ENCODE measurements at places on chromosomes 12 and 14.

DNA sequence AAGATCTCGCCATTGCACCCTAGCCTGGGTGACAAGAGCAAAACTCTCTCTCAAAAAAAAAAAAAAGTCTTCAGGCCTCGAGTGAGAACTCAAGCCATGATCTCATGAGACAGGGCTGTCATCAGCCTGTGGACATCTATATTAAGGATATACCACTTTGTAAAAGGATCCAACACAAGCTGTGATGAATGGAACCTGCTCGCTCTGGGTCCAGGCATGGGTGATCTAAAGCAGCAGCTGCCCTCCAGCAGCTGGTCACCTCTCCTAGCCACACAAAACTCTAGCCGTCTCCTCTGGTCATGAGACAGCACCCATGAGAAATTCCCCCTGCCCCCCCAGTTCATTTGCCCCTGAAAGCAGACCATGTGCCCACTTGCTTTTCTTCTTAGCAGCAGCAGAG is 19.1 kb upstream of the DGLUCY start:
- no peak for DNase-seq

DNA sequence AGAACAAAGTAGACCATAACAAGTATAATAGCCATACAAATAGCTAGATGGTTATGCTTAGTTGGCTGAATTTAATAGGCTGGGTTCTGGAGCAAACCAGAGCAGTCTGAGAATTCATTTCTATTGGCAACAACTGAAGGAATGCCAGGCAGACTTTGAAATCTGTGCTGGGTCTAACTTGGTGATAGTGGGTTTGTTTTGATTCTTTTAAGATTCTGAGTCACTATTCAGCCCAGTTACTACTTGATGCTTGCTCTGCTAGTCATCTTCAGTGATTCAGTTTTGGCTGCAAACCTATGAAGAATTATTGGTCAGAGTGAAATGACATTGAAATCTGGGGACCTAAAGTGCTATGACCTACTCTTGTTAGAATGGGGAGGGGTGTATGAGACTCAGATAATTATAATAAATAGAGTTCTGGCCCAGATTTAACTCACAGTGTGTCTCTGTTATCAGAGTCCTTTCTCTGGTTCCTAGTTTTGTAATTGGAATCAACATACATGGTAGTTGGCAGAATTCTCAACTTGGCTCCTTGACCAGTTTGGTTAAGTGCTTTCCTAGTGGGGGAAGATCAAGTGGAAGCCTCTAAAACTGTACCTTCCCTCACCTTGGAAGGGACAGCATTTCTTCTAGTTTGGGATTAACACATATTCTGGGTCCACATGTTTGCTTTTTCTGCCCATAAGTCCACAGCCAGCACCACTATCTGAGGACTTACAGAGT is 43.5 kb downstream of the MNAT1 start:
- no peak for DNase-seq

- no peak for DNase-seq
These were observed 143.1 kb upstream of the SLC16A7 start for GRCh38 chr12:59452746-59453145.

DNA sequence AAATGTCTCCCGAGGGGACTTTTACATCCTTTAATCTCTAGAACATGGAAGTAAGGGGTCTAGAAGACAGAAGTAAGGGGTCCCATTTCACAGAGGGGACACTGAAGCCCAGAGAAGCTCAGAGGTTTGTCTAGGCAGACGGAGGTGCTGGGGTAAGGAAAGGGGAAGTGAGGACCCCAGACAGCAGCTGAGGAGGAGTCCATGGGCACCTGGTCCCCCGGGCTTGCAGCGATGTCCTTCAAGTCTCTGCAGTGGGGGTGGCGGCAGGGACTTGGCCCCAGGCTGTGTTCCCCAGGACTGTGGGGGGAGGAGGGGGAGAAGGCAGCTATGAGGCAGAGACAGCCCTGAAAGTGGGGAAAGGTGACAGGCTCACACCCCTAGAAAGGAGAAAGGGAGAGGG is 30.7 kb downstream of the DTX1 start:
- no peak for DNase-seq

GRCh38 chr14:46250113-46250703 is 401.4 kb downstream of the RPL10L start:
- no peak for DNase-seq

GRCh38 chr14:60757567-60758002 is 23.0 kb downstream of the MNAT1 start:
- DNase-seq: no peak

GRCh38 chr12:29278673-29279420 is 102.1 kb downstream of the ERGIC2 start:
- DNase-seq: no peak

GRCh38 chr14:85426068-85426935 is 103.6 kb upstream of the FLRT2 start:
- DNase-seq: no peak

DNA sequence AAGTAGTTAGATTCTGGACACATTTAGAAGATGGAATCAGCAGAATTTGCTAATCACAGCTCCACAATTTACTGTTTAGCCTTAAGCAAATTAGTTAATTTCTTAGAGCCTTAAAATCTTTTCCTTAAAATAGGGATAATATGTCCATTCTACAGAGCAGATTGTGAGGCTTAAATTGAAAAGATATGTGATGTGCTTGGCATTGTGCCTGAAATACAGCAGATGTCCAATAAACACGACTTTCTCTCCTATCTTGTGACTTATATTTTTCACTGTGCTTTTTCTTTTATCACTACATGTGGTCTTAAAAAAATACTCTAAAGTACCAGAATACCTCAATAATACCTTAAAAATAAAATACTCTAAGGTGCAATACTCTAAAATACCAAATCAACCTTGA is 30.6 kb downstream of the CCER1 start:
- no peak for DNase-seq

- no peak for DNase-seq
These were observed 10.1 kb upstream of the ARID4A start for GRCh38 chr14:58288106-58288792.

DNA sequence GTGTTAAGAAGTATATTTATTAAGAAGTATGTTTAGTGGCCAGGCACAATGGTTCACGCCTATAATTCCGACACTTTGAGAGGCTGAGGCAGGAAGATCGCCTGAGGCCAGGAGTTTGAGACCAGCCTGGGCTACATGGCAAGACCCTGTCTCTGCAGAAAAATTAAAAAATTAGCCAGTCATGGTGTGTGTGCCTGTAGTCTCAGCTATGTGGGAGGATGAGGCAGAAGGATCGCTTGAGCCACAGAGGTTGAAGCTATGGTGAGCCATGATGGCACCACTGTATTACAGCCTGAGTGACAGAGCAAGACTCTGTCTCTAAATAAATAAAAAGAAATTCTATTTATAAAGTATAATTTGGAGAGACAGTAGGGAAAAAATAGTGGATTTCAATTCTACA is 20.3 kb downstream of the R3HDM2 start:
- DNase-seq: no peak

Measured in GM10248 (cell line).